ENCODE measurements at places on chromosomes 3 and 15.

DNA sequence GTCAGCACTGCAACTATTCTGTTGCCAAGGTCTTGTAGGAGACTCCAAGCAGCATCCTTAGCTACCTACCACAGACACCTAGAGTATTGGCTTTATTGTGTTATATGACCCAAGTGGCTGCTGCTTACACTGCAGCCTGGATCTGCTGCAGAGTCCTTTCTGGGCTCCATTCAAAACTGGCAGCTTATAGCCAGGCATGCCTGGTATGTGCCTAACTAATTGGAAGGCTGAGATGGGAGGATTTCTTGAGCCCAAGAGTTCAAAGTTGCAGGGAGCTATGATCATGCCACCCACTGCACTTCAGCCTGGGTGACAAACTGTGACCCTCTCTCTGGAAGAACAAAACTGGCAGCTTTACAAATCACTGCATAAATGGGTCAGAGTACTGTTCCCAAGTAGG lies 8.6 kb downstream of the NDUFB4 start:
- no peak for DNase-seq

DNA sequence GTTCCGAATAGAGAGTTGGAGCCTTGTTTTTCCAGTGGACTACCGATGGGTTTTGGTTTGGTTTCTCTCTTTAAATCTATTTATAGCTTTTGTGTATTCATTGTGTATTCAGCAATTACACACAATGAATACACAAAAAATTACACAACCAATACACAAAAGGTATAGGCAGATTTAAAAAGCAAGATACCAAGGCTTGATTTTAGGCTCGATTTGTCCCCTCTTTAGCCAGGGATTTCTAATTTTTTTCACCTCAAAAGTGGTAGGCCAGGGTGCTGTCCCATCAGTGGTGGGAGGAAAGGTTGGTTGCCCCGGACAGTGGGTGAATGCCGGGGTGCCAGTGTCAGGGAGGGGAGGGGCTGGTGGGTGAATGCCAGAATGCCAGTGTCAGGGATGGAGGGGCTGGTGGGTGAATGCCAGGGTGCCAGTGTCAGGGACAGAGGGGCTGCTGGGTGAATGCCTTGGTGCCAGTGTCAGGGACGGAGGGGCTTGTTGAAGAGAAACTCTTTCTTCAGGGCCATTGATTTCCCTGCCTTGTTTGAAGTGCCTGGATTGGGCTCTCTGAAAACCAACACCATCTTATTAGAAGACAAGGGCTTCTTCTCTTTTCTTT lies 186.2 kb downstream of the GOLGA6L6 start:
- no peak for DNase-seq

DNA sequence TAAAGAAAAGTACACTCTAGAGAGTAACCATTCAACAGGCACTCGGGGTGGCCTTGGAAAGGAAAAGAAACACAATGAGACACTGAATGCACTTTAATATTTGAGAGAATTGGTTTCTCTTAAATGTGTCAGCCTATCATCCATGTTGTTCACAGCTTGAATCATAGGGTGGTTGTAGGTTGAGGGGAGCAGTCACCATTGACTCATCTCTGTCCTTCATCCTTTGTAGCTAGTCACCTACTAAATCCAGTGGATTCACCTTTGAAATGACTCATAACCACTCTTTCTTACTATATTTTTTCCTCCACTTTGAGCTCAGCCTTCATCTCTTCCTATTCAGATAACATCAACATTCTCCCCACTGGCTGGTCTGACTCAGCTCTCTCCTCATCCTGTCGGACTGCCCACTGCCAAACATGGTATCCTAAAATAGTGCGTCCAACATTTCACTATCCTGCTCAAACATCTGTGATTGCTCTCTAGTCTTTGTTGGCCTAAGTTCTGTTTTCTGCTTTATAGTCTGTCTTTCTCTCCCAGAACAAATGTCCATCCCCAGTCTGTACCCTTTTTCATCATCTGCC lies 182.7 kb upstream of the GADL1 start:
- DNase-seq: no peak

DNA sequence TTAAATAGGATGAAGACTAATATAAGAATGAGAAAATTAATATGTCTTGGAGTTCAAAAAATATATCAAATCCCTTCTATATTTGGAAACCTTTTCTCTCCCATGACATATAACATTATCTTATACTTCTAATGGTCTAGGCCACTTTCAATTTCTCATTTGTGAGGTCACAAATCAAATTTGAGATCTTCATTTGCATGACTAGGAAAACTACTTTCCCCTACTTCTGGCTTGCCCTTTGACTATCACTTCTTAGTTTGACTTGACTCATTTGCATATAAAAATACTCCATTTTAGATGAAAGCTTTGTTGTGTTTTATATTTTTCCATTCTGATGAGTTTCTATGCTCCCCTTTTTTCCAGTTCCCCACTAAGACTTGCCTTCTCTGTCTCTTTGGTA lies 598.6 kb upstream of the TBL1XR1 start:
- DNase-seq: no peak

GRCh38 chr3:41434781-41435180 lies 235.5 kb downstream of the CTNNB1 start:
- no peak for DNase-seq

DNA sequence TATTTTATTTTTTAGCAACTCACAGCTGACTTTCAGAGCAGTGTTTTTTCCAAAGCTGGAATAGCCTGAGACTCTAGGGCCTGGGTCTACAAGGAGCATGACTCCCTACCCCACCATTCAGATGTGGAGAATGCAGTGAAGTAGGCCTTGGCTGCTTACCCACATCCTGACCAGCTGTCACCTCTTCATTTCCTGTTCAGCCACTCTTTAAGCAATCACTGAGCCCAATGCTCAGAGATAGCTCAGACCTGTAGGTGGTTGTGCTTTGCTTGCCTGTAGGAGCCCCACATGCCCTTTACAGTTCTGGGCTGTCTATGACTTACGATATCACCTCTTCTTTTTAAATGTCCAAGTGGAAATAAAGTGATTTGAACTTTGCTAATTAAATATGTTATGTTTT lies 148.1 kb downstream of the NEK11 start:
- DNase-seq: peak; percentile 3

DNA sequence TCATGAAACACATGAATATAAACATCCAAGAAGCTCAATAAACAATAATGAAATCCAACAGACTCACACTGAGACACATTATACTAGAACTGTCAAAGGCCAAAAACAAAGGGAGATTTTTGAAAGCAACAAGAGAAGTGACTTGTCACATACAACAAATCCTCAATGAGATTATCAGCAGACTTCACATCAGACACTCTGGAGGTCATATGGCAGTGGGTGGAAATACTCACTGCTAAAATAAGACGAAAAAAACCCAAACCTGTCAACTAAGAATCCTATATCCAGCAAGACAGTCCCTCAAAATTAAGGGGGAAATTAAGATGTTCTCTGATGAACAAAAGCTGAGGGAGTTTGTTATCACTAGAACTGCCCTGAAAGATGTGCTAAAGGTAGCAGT lies 125.4 kb upstream of the MELTF start:
- no peak for DNase-seq

GRCh38 chr3:55951388-55951787 lies 464.3 kb upstream of the WNT5A start:
- no peak for DNase-seq

GRCh38 chr3:38164952-38165721 lies at the start of gene OXSR1:
Gene OXSR1, plus strand, starts transcription at chr3:38165537. Its CDS starts 340 bp downstream, at chr3:38165877.
- peak; percentile 96 for DNase-seq

- peak; percentile 24 for DNase-seq
Measured at GRCh38 chr3:188323067-188323842, 169.3 kb downstream of the LPP start.

DNA sequence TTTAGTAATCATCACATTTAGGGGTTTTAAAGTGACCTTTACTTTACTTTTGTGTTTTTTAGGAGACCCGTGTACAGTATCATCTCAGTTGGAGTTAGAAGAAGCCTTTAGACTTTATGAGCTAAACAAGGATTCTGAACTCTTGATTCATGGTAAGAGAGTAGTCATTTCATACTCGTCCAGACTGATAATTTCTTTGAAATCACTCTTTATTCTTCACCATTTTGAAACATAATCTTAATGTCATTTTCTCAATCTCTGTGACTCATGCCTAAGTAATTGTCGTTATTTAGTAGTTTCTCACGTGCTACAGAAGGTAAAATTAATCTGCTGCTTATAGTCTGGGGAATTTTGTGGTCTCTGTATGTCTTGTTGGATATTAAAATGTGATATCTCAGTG lies 37.7 kb downstream of the PRKCI start:
- no peak for DNase-seq

- DNase-seq: no peak
Measured at GRCh38 chr15:89113296-89114024, 25.2 kb downstream of the ABHD2 start.

DNA sequence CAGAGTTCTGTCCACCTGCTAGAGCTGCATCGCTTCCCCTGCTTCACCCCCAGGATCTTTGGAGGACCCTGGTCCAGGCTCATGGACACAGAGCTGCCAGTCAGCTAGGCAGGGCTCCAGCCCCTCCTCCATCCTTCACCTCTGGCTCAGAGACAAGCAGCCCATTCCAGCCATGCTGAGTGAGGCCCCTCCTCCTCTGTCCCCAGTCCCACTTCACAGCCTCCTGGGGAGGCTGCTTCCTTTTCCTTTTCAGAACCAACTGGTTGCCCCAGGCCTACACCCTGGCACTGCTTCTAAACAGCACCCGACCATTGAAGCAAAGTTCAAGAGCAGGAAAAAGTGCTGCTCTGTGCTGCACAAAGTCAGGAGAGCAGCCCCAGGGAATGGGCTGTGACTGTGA lies 22.2 kb downstream of the IQSEC1 start:
- DNase-seq: no peak

DNA sequence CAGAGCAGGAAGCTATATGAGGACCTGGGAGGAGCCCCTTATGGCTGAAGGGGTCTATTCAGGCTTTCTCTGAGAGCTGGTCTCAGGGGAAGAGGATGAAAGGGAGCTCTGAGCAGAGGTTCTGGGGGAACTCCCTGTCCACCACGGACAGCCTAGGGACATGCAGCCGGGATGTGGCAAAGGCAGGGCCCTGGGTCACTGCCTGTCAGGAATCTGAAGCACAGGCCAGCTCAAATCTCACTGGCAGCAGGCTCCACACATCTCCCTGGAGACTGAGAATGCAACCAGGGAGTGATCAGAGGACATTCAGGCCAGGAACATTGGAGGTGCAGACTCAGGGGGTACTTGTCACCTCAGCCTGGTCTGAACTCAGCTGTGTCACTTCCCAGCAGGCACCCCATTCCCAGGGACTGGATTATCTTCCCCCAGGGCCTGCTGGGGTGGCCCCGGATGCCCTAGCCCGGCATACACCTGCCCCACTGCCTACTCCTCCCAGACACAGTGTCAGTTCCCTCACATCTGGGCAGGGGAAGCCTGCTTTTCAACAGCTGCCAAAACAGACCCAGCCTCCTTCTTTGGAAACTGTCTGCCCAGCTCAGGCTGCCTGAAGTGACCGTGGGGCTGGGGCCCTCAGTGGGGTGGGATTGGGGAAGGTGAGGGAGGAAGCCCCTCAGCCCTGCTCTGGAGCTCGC lies 18.3 kb upstream of the SEMA3F start:
- DNase-seq: no peak

GRCh38 chr15:40623361-40623760 lies 29.3 kb downstream of the KNL1 start:
- DNase-seq: no peak

- DNase-seq: no peak
Measured at GRCh38 chr3:6521369-6522113, 339.4 kb upstream of the GRM7 start.

- no peak for DNase-seq
Measured at GRCh38 chr3:64316971-64317370, 91.7 kb upstream of the PRICKLE2 start.

DNA sequence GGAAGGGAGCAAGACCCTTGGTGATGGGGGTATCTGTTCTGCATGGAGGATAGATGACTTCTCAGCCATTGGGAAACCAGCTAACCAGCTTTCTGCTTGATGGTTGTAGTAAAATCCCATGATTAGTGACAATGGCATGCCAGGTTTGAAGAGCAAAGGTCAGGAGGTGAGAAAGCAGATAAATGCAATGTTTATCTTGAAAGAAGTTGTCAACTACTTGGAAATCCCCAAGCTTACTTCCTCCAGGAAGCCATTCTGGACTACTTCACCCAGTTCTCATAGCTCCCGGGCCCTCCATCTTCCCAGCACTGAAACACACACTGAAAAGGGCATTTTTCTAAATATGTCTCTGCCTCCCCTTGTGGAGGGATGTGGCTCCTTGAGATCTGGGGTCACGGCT lies 51.3 kb downstream of the SMAD3 start:
- no peak for DNase-seq

- DNase-seq: no peak
Measured at GRCh38 chr3:35894735-35895134, 255.4 kb downstream of the ARPP21 start.

- DNase-seq: peak; percentile 25
Measured at GRCh38 chr3:13621381-13622221, 72.7 kb downstream of the FBLN2 start.

GRCh38 chr3:32597656-32598055 lies 27.0 kb upstream of the DYNC1LI1 start:
- no peak for DNase-seq

DNA sequence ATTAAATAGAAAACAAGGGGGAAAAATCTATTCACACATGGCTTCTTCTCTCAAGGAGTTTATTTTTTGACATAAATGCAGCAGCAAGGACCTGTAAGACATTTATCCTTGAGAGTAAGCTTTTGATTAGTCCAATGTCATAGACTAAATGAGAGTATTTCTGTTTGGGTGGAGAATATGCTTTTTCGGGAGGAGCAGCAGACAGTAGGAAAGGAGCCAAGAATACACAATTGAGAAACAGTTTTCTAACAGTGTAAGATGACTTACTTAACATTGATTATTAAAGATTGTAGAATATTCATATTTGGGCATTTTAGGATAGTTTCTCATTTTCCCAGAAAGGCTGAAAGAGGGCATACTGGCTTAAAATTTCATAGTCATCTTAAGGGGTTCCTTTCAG lies 65.9 kb upstream of the PAQR5 start:
- no peak for DNase-seq

GRCh38 chr15:100667405-100668347 lies 65.3 kb downstream of the ASB7 start:
- DNase-seq: no peak

DNA sequence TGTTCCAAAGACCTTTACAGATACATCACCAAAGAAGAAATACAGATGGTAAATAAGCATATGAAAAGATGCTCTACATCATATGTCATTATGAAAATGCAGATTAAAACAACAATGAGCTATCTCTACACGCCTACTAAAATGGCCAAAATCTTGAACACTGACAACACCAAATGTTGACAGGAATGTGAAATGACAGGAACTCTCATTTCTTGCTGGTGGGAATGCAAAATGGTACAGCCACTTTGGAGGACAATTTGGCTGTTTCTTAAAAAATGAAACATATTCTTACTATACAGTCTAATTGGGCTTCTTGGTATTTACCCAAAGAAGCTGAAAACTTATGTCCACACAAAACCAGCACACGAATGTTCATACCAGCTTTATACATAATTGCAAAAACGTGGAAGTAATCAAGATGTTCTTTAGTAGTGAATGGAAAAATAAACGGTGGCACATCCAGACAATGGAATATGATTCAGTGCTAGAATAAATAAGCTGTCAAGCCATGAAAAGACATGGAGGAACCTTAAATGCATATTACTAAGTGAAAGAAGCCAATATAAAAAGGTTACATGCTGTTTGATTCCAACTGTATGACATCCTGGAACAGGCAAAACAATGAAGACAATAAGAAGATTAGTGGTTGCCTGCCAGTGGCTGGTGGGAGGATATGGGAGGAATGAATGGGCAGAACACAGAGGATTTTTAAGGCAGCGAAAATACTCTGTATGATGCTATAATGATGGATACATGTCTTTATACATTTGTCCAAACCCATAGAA lies 81.3 kb upstream of the NEDD4 start:
- DNase-seq: no peak

Measured in activated CD8-positive, alpha-beta memory T cell treated with anti-CD3 and anti-CD28 coated beads for 4 hours (primary cell).